Stimulated activated CD4-positive, alpha-beta T cell treated with anti-CD3 and anti-CD28 coated beads, Interleukin-2, amount 100 ng/mL, for 48 hours (primary cell): ENCODE measurements at places on chromosomes 11 and 22.

DNA sequence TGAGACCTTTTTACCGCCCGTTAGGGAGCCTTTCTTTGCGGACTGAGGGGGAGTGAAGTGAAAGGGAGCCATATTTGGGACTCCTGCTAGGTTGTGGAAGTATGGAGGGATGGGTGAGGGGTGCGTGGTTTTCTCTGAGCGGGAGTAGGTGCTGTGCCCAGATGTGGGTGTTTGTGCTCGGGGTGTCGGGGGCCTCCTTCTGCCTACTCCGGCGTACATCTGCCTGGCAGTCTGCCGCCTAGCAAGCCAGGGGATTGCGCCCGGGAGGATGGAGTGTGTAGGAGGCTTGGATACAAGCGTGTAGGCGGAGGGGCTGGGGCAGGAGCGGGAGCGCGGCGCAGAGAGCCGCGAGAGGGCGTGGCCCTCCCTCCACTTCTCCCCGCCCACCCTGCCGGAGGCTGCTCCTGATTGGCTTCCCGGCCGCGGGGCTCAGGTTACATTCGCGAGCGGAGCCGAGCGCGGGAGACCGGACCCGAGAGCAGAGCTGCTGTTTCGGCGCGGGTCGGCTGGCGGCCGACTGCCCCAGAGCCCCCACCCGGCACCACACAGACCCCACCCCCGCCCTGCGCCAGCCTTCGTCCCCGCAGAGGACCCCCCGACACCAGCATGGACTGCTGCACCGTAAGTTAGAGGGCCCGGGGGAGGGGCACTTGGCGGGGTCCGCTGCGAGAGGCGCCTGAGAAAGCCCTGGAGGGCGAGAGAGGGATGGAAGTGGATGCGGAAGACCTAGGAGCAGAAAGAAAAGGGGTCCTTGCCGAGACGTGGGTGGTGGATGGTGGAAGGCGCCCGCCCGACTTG is at the start of gene NRGN:
Gene NRGN (plus strand): TSS at position 464 of the 798 bp plus-strand sequence. CDS start 143 bp downstream, at position 607.
- DNase-seq: peak; percentile 77

- DNase-seq: no peak
These were observed 28.1 kb downstream of the ALKBH3 start for GRCh38 chr11:43908683-43909082.

DNA sequence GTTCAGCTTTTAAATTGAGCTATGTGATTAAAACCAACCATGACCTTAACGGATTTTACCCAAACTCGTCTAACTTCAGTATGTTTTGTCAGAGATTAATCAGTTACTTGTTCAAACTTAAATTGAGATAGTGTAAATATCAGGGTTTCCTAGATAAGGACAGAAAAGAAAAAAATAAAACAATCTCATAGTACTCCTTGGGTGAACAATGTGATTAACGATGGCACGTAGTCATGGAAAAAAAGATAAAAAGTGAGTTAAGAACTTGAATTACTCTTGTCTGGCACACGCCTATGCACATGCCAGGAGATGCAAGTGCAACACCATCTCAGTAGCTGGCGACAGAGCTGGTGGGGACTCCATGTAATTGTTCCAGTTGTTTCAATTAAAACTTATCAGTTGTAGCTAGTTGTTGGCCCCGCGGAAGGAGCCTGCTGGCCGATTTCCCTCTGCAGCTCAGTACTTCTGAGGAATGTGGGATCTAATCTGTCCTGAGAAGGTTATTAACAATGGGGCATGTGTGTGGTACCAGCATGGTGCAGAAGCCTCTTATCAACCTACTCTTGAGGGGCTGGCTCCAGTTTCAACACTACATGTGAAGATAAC is 3.0 kb downstream of the RASSF10 start:
- no peak for DNase-seq

DNA sequence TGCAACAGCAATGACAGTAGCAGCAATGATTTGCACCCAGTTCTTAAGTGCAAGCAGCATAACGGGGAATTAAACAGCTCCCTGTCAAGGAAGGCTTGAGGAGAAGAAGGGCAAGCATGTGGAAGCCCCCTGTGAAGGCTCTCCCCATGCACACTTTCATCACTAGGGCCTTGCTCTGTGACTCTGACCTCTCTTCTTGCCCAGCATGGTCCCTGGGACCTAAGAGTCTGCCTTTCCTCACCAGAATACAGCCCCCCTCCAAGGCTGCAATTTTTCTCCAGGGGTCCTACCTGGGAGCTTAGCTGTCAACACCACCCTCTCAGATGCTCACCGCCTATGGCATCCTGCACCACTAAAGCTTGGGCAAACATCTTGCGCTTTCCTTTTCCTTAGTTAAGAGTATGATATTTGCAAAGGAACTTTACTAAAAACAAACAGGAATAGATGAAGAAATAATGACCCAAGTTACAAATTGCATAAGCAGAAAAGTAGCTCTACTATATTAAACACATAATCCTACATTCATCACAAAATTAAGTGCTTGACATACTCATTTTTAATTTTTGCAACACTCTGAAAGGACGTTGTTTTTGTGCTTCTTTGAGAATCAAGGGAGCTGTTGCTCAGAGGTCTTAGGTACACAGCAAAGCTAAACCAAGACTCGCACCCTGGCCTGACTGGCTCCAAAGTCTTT is 187.6 kb downstream of the ADAMTS15 start:
- no peak for DNase-seq

DNA sequence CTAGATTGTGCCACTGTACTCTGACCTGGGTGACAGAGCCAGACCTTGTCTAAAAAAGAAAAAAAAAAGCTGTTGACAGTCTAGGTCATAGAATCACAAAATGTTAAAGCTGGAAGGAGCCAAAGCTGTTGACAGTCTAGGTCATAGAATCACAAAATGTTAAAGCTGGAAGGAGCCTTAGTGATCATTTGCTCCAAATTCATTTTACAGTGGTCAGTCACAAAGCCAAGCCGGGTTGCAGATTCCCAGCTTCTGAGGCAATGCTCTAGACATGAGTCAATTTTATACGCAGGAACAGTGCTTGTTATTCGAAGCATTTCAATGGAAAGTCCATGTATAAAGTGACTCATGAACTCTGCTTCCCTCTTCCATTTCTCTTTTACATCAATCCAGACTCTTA is 47.4 kb downstream of the SYT13 start:
- DNase-seq: no peak

- no peak for DNase-seq
These were observed 3.1 kb upstream of the EHD1 start for GRCh38 chr11:64881476-64881875.

DNA sequence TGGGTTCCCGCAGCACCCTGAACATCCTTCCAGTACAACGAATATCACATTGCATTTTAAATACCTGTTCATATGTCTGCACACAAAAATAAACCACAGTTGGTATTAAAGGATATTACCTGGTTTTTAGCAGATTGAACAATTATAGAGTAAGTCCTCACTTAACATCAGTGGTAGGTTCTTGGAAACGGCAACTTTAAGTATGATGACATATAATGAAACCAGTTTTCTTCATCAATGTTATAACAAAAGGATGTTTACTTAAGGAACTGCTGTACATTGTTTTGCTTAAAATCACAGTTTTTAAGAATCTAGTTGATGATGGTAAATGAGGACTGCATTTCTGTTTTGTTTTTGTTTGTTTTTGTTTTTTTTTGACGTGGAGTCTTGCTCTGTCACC is 28.0 kb downstream of the TRIM66 start:
- DNase-seq: no peak

DNA sequence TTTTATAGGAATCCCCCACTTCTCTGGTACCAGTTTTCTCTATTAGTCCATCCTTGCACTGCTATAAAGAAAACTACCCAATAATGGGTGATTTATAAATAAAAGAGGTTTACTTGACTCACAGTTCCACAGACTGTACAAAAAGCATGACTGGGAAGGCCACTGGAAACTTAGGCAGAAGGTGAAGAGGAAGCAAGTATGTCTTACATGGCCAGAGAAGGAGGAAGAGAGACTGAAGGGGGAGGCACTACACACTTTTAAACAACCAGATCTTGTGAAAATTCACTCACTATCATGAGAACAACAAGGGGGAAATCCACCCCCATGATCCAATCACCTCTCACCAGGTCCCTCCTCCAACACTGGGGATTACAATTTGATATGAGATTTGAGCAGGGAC is 68.9 kb upstream of the GNAZ start:
- DNase-seq: no peak

GRCh38 chr11:7448201-7448600 is 37.1 kb upstream of the OLFML1 start:
- no peak for DNase-seq

DNA sequence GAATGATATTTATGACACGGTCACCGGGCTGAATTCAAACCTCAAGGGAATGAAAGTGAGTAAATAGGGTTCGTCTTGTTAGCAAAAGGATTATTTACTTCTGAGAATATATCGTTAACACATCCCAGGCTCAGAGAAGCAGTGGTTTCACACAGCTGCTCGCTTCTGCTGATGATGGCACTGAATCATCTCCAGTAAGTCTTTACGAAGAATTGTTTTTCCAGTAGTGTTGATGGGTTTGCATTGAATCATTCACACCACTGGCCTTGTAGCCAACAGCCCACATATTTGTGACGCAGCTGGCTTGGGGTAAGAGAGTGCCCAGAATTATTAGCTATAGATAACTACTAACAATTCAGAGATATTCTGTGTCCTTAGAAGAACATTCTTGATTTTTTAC is 236.3 kb downstream of the CADM1 start:
- no peak for DNase-seq

DNA sequence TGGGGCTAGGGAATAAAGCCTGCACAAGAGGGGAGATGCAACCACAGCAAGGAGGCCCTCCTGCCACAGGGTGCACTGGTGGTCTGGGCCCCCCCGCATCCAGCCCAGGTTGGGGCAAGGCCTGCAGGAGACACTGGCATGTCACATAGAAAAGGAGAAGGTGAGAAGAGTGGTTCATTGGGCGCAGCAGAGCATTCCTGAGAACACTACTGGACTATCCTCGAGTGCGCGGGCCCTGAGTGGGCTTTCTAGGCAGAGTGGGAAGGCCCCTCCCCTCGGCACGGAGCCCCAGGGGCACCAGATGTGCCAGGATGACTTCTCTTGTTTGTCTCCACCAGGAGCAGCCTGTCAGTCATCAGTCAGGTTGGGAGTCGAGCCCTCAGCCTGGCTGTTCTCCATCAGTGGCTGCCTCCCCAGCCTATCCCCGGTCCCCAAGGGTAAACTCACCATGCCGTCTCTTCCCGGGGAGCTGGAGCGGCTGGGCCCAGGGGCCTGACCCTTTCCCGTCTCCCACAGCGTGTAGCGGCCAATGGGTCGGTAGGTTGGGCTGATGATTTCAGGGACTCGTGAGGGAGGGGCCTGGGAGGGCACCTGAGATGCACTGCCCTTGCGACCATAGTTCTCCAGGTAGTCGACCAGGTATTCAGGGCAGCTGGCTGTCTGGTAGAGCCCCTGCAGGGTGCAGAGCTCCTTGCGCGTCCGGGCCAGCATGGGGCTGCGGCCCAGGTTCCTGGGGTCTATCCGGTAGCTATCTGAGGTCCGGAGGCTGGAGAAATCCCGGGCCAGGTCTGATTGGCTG is 9.0 kb downstream of the USP2 start:
- no peak for DNase-seq

- DNase-seq: no peak
These were observed 30.3 kb downstream of the LAYN start for GRCh38 chr11:111570796-111571195.

DNA sequence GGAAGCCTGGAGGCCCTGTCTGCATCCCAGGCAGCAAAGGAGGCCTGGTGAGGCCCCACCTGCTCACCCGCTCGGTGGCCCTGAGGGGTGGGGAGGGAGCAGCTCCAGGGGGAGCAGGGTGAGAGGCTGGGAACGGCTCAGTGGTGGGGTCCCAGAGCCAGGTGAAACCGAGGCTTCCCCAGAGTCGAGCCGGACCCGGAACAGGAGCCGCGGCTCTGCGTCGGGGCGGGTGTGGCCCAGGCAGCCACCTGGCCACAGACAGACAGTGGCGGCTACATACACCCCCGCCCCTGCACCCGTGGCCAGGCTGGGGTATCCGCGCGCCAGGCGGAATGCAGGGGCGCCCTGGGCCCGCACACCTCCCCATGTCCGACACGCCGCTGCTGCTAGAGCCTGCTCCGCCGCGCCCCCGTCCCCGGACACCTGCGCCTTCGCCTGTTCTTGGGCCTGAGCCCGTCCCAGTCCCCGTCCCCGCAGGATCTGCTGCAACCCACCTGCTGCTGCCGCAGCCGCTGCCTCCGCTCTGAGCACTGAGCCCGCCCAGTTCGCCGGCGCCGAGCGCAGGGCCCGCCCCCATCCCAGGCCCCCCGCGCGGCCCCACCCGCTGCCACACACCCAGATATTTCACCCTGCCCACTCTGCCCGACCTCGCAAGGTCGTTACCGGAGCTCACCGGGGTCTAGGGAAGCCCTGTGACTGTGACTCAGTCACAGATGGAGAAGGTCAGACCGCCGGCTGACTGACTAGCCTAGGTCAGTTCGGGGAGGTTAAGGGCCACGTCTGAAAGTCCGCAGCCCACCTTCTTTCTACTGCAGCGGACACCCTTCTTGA is at the start of gene SLC7A4:
Gene SLC7A4 (minus strand): TSS at position 525 of the 831 bp plus-strand sequence. CDS start 749 bp downstream, outside the sequence.
- DNase-seq: no peak

DNA sequence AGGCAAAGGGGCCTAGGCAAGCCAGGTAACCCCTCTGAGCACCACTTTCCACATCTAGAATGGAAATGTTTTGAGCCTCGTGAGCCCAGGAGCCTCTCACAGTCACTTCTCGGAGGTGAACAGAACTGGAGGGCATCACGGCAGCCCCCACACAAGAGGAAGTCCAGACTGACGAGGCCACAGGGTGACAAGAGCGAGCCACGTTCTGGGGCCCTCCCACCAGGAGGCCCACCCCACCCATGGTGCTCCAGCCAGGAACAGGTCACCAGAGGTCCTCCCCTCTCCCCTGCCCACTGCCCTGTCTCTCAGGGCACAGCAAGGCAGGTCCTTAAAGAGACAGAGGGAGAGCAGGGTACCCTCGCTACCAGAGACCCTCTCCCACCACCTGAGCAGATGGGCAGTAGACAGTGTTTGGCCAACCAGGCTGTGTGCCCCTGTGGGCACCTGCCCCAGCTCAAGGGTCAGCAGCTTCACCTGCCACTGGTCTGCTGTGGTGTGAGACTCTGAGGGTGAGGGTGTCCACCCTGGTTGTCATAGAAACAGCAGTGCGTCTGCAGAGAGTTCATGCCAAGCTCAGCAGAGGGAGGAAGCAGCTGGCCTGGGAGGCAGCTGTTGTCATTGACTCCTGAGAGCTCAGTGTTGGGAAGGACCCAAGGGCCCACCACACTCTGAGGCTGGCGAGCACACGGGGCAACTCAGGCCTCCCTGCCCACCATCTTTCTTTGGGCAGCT is 31.4 kb downstream of the RSPH14 start:
- DNase-seq: no peak

DNA sequence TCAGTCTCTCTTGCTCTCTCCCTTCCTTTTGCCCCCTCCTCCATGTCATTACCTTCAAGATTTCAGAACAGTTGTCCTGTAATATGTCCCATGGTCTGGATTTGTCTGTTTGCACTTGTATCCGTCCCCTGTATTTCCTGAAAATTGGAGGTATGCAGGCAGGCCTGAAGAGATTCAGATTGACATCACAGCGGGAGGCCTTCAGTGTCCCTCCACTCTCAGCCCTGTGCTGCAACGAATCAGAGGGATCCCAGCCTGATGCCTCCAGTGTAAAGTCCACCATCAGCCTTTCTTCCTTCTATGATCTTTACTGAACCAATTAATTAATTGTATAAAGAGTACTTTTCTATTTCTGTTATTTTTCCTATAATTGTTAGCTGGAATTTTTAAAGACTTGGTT is 57.3 kb downstream of the ELMOD1 start:
- no peak for DNase-seq
